ENCODE measurements at places on chromosomes 11 and 22. TPM values are rescaled to one million over a fixed set of nuclear protein-coding genes. Genes with fewer than 3 reads are reported as not detected.
A peak's percentile ranks its signal among the peaks of the same experiment; 100 is the strongest.

DNA sequence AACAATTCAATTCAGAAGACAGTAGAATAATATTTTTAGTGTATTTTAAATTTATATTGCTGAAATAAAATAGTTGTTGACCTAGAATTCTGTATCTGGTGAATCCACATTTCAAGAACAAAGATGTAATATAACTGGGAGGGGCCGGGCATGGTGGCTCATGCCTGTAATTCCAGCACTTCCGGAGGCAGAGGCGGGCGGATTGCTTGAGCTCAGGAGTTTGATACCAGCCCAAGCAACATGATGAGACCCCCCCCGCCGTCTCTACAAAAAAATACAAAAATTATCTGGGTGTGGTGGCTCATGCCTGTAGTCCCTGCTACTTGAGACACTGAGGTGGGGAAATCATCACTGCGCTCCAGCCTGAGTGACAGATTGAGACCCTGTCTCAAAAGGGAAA lies 72.6 kb downstream of the CD82 start:
- peak; percentile 35 for DNase-seq

DNA sequence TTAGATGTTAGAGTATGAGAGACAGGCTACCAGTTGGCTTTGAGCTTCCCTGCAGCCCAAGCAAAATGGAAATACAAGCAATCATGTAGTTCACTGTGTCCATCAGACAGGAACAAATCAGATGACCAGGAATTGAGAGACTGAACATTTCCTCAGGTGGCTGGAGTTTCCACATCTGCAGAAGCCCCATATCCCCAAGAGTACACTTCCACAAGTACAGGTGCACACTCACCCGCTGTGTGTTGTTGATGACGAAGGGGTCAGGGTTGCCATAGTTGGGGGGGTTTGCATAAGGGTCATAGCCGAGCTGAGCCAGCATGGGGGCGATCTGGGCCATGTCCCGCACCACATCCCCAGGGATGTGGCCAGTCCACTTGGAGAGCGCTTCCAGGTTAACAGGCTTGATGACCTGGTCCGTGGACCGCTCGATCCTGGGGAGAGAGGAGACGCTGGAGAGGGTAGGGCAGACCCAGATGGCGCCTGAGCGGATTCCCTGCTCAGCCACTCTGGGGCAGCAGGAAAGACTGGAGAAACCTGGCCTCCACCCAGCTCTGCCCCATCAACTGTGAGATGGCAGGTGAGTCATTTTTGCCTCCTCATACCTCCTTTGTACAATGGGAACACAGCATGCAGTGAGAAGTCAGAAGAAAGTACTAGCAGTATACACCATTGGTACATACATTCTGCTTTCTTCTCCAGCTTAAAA lies 23.9 kb upstream of the TFIP11 start:
- DNase-seq = no peak

DNA sequence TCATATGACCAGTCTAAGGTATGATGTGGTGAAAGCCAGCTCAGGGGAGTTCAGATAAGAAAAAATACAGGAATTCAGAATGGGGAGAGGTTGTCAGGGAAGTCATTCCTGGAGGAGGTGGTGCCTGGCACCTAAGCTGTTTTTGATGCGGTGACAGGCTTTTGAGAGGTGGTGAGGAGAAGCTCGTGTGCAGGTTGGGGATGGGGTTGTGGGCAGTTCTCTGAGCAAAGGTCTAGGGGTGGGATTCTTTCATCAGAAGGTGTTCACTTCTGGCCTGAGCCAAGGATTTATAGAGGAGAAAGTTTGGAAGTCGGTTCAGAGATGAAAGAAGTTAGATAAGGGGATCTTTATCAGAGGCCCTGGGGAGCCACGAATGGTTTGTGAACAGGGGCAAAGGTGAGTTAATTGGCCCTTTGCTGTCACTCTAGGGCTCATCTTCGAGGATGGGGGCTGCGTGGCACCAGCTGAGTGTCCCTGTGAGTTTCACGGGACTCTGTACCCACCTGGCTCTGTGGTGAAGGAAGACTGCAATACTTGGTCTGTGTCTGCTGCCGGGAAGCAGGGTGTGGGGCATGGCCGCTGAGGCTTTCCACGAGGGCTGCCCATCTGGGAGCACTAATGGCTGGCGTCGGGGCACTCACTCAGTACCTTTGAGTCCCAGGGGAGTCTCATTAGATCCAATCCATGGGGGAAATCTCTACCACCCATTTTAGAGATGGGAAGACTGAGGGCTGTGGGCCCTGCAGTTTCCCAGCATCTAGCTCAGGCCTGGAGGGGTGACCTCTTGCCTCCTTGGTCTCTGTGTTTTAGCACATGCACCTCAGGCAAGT lies 13.4 kb downstream of the OTOG start:
- DNase-seq = no peak

GRCh38 chr11:86919557-86920210 lies 35.5 kb downstream of the FZD4 start:
- DNase-seq = no peak

GRCh38 chr11:117218133-117218915 lies 13.5 kb downstream of the PCSK7 start:
- no peak for DNase-seq

DNA sequence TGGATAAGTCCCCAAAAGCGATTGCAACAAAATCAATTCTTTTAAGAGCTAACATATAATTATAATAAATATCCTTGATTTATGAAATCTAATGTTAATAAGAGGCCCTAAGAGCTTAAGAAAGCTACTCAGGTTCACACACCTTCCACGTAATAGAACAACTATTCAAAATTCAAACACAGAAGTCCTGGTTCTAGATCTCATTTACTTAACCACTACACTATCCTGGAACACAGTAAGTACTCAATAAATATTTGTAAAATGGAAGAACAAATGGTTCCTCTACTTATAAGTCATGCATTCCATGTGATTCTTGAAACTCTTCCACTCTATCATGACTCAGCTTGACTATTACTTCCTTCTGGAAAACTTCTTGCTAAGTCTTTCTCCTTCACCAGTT lies 268.2 kb downstream of the FAM181B start:
- no peak for DNase-seq

The MS4A4A gene
- 15.2 TPM for total RNA-seq

DNA sequence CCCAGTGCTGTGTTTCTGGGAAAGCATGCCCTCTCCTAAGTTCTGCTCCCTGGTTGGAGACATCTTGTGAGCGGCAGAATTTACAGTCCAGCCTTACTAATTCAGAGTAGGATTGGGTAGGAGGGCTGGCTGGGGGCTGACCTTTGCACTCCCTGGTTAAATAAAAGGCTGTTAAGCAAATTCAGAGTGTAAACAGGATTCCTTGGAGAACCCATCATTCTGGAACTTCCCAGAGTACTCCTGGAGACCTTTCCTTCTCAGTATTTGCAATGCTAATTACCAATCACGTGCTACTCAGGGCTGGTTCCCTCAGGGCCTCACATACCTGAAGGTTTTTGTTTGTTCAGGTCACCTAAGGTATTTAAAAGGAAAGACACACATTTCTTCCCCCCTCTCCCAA lies 340.2 kb downstream of the TBC1D22A start:
- no peak for DNase-seq

DNA sequence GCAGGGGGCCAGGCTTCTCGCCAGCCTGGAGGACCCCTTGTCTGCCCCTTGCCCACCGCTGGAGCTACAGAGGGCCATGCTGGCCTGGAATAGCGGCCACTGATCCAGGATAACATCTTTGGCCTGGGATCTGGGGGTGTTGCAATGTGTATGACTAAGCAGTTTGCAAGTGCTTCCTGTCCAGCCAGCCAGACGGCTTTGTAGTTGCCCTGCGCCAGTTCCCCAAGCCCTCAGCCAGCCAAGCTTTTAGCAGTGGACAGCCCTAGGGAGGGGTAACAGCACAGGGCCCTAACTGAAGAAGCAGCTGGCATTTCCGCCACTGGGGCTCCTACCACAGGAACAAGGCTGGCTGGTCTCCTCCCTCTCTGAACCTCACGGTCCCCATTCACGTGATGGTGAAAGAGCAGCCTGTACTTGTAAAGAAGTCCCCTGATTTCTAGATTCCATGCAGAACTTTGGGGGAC lies 32.1 kb downstream of the UQCR10 start:
- DNase-seq = peak; percentile 93

DNA sequence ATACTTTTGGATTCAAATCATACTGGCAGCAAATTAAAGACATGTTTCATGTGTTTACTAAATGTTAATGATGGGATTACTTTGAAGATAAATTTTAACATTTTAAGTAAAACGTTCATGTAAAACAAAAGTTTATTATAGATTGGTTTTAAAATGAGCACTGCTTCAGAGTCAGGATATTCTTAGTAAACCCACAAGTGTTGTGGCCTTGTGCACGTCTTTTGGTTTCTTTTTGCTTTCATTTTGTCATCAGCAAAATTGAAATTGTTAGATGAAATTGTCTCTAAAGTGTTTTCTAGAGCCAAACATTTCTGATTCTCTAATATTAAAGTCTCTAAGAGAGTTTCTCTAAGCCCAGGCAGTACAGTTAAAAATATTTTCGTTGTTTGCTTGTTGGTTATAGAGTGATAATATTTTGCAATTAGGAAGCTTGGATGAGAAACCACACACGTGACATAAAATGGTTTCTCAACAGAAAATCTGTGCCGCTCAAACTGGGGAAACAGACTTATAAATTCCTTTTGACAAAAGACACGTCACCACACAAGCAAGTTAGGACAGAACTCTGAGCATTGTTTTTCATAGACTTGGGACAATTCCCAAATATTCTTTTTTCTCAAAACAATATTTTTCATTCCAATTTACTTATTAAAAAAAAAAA lies 164.4 kb downstream of the TEAD1 start:
- DNase-seq = no peak

The FAM76B gene
- 4.7 TPM for total RNA-seq

The SLC16A8 gene
- total RNA-seq = not detected

GRCh38 chr11:31757260-31757835 lies 53.8 kb downstream of the PAX6 start:
- no peak for DNase-seq

The CYP2D6 gene
- not detected for total RNA-seq

The TRIM29 gene
- not detected for total RNA-seq

The NNMT gene
- 29.8 TPM for total RNA-seq

GRCh38 chr11:44382656-44383240 lies 72.8 kb upstream of the ALX4 start:
- DNase-seq = no peak

DNA sequence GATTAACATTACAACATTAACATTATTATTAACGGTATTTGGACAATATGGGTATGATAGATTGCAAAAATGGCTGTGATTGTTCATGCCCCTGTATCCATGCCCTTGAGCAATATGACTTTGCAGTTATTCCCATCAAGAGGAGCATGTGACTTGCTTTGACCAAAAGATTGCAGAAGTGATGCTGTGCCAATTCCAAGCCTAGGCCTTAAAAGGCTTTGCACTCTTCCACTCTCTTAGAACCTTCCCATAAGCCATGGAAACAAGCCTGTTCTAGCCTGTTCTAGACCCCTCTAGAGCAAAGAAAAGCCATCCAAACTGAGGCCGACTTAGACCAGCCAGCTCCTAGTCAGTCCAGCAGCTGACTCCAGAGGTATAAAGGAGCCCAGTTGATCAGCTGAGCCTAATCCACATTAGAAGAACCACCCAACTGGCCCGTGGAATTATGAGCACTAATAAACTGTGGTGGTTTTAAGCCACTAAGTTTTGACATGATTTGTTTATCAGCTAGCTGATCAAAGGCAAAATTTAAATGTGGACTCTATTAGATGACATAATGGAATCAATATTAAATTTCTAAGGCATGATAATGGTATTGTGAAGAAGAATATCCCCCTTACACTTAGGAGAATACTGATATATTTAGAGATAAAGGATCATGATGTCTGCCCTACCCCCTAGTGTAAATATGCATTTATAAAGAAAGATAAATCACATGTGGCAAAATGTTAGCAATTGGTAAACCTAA lies 28.6 kb downstream of the RAB30 start:
- DNase-seq = no peak

The C11orf86 gene
- not detected for total RNA-seq

The KRTAP5-9 gene
- not detected for total RNA-seq

The BEST1 gene
- 1.3 TPM for total RNA-seq

- no peak for DNase-seq
These were observed 7.6 kb downstream of the IL17REL start for GRCh38 chr22:50004918-50005317.

DNA sequence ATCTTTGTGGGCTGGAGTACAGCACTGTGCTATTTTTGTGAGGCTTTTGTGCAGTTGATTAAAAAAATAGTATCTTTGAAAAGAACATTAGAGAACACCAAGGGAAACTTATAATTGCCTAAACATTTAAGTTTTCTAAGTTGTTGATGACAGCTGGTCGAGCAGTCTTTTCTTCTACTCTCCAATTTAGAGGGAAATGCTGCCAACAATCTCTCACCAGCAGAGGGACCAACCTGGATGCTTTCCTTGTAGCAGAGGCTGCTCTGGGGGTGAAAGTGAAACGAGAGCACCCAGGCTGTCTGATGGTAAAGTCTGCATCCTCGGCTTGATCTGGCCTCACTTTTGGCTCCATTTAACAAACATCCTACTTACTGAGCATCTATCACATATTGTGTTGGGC lies 1286.5 kb upstream of the TENM4 start:
- DNase-seq = no peak

- DNase-seq = no peak
These were observed 28.2 kb downstream of the SLC22A12 start for GRCh38 chr11:64619196-64619595.

GRCh38 chr11:44264761-44265160 lies 45.2 kb downstream of the ALX4 start:
- no peak for DNase-seq

DNA sequence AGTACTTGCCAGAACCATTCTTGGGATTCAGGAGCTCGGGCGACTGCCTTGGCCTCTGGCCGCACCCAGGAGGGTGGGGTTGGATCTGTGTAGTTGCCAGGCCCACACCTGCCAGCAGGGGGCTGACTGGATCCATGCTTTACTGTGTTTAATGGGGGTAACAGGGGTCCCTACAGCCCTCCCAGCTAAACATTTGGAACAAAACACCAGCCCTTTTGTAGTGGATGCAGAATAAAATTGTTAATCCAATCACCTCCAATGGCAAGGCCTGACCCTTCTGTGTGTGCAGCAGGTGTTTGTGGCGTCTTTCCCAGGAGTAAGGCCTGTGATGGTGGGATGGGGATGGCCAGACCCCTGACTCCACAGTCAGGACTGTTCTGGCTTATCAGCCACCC lies 22.5 kb downstream of the SUN2 start:
- peak; percentile 59 for DNase-seq

GRCh38 chr11:118082880-118083552 lies 3.7 kb downstream of the SMIM35 start:
- DNase-seq = no peak

- no peak for DNase-seq
These were observed 7.2 kb downstream of the MS4A15 start for GRCh38 chr11:60763692-60764369.

GRCh38 chr11:29334776-29335130 lies 682.1 kb downstream of the KCNA4 start:
- DNase-seq = no peak

- DNase-seq = peak; percentile 24
These were observed 4.0 kb downstream of the NLRP6 start for GRCh38 chr11:282171-282570.

- DNase-seq = no peak
These were observed 25.8 kb downstream of the USP35 start for GRCh38 chr11:78214331-78215194.

The ARHGAP8 gene
- not detected for total RNA-seq
